ENCODE measurements at places on chromosomes 2 and 18.

DNA sequence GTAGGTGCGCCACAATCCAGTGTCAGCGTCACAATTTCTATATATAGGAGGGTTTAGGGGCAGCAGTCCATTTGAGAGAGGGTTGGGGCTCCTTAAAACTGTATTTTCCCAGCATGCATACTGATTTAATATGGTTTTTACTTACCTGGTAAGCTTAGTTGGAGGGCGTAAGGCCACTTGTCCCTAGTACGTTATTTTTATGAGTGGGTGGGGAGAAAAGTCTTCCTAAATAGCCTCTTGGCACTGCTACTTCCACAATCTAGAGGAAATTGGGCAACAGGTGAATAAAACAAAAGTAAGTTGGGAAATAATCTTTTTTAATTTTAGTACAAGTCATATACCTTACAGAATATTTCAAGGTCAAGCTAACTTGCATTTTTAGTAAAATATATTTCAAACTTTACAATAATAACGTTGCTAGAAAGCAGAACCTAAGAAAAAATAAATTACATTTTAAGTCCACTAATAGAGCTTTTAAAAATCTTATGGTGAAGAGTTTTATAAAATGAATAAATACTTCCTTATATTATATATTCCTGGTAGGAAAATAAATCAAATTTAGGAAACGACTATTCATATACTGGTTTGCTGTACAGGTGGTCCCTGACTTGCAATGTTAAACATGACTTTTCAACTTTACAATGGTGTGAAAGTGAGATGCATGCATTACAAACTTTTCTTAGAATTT lies 20.9 kb downstream of the DHRS9 start:
- DNase-seq = no peak

GRCh38 chr2:15053542-15053941 lies 421.0 kb downstream of the LRATD1 start:
- DNase-seq = no peak

- DNase-seq = no peak
Measured at GRCh38 chr2:161141033-161141432, 19.2 kb upstream of the TANK start.

DNA sequence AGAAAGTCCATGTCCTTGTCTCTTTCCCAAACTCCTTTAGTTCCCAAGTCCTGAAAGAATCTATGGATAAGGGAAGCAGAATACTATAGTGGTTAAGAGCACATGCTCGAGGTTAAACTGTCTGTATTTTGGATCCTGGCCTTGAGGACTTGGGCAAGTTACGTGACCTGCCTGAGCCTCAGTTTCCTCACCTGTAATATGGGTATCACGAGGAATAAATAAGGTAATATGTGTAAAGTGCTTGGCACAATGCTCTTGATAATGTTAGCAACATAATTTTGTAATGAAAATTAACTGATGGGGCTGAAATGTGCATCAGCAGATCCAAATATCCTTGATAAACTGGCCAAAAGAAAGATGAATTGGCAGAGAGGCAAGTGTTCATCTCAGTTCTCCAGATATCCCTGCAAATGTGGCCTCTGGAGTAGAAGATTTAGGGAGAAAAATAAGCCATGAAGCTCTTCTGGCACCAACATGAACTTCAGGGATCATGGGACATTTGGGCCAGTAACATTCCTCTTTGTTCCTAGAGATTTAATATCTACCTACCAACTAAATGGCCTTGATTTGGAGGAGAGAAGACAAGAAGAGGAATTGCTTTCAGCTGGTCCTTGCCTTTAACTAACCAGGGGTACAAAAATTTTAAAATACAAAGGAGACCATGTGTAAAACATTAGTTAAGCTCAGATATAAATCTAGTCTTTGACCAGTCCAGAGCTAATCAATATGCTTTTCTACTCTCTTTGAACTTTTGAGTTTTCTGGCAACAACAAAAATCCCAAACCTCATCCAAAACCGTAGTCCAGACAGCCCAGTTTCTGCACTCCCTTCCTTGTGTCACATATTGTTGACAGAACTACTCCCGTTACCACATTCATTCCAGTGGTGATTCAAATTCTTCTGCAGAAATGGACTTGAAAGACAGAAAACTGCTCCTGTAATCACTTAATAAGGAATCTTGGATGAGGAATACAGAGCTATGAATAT lies 52.7 kb upstream of the EML4 start:
- DNase-seq = no peak

GRCh38 chr2:231600619-231601355 lies 8.1 kb downstream of the TEX44 start:
- no peak for DNase-seq

- no peak for DNase-seq
Measured at GRCh38 chr2:176145085-176145969, 6.0 kb upstream of the HOXD4 start.

DNA sequence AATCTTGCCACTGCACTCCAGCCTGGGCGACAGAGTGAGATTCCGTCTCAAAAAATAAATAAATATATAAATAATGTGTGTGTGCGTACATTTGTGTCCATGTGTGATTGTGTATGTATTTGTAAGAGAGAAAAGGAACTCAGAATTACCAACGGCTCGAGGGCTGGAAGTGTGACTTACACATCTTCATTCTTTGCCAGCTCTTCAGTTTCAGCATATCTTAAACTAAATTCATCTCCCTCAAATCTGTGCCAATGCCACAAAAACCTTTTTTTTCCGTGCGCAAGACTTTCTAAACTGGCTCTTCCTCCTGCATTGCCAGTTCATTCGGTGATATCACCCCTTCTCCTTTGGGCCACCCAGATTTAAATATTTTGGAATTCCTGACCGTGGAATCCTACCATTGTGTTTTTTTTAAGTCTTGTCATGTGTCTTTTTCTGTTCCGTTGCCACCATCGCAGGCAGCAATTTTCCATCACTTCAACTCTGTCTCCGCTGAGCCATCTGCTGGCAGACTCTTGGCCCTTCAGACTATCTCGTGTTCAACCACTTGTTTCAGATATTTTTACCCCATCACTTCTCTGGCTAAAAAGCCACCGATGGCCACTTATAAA lies 77.0 kb upstream of the ZNF532 start:
- DNase-seq = no peak

DNA sequence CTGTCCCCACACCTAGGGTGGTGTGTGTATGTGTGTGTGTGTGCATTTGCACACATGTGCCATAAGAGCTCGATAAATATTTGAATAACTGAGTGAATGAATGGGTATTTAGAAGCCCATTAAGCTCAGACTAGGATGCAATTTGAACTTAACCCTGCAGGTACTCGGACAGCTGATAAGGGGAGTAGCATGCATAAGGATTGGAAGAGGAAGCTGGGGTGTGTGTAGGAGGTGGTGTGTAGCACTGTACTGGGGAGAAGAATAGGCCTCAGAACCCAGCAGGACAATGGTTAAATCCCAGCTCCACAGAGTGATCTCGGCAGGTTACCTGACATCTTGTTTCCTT lies 1.8 kb upstream of the KCNF1 start:
- DNase-seq = no peak

DNA sequence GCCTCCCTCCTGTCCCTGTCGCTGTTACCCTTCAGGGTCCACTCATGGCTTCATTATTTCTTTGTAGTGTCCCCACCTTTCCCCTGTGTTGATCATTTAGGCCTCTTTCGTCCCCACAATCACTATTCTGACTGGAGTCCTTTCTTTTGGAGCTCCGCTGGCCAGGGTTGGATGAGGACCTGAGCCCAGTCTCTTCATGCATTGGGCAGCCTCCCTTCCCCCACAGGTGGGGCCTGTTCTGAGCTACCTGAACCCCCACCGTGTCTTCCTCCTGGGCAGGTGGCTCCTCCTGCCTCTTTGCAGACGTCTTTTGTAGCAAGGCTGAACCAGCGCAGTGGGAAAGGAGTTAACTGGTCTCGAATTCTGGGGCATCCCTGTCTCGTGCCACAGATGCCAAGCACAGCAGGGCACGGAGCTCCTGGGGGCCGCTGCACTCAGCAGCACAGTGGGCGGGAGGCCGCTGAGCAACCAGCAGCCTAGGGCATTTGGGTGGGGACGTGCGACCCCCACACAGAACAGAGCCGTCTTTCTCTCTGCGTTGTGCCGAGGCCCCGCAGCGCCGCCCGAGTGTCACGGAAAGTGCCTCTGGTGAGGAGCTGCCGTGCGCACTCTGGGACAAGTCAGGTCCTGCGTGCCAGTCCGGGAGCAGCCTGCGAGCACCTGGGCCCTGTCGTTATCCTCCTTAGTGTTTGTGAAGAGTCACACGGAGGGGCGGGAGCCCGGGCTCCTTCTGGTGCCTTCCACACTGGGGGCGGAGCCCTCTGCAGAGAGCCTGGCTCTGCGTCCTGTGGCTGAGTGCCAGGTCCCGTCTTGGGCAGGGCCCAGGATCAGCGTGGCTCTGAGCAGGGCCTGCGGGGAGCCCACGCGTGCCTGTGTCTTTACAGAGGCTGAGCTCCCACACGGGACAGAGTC lies 130.1 kb downstream of the NFATC1 start:
- DNase-seq = no peak

GRCh38 chr2:43025709-43026295 lies 200.6 kb downstream of the ZFP36L2 start:
- no peak for DNase-seq

- no peak for DNase-seq
Measured at GRCh38 chr18:2990956-2991640, 21.8 kb downstream of the LPIN2 start.

DNA sequence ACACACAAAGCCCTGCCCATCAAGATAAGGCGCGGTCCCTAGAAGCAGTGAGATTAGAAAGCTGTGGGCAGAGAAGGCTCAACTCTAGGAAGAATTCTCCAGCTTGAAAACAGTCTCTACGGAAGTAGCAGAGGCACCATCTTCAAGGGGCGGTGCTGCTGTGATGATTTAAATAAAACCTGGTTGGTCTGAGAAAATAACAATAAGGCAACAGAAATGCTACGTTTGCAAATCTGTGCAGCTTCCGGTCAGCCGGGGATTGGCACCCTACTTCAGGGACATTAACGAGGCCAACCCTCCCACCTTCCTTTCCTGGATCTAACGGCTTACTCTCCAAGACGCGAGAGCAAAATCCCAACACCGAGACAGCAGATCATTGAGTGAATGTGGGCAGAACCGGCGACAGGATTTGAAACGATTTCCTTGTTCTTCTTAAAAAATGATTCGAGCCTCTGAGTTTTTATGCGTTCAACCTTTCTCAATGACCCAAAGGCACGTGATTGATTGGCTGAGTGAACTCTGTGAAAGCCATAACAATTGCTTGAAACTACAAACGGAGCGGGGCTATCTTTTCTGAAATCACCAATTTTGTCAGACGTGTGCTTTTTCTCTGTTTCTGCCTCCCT lies 93.7 kb upstream of the ZNF516 start:
- DNase-seq = no peak

DNA sequence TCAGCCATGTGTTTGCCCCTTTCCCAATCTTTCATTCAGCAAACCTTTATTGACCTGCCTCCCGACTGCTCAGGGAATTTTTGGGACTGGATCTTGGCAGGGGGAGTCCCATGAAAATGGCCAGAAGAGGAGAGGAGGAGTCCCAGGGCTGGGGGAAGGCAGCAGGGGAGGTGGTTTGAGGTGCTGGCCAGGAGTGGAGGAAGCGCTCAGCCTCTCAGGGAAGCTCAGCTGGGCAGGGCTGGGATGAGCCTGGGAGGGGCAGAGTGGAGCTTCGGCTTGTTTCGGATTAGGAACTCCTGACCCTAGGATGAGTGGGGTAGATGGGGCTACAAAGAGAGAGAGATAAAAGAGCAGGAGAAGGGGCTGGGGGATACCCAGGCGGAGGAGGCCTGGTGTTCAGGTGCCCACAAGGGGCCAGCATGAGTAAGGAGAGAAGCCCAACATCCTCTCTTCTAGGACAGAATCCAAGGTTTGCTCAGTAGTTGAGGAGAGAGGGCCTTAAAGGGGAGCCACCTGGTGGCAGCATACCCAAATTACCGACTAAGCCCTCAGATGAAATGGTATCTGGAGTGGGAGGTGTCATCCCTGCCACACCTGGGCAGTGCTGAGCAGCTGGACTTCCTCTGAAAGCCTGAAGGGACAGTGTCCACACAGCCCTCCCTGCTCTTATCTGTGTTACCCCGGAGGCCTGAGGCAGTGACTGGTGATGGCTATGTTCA lies 91.1 kb downstream of the INHBB start:
- DNase-seq = no peak

GRCh38 chr2:203591642-203592041 lies 56.5 kb upstream of the RAPH1 start:
- no peak for DNase-seq

GRCh38 chr2:145674705-145675104 lies 1154.8 kb upstream of the ZEB2 start:
- DNase-seq = no peak

DNA sequence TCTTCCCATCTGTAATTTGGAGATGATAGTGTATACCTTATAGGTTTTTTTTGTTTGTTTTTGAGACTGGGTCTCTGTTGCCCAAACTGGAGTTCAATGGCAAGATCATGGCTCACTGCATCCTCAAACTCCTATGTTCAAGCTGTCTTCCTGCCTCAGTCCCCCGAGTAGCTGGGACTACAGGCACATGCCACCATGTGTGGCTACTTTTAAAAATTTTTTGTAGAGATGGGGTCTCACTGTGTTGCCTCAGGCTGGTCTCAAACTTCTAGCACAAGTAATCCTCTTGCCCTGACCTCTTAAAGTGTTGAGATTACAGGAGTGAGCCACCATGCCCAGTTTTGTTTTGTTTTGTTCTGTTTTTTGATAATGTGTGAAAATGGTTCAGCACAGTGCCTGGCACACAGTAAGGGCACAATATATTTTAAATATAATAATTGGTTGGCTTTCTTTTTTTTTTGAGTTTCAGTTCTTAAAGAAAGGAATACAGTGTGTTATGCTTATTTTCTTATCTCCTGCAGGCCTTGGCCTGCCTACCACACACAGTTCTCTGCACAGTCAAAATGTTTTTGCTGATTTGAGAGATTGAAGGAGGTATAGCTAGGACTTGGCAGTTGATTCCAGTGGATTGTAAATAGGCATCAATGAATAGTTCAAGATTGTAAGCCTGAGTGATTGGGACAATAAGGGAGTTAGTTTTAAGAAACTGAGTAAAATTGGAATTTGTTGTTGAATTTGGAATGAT lies 6.1 kb downstream of the ACTR3 start:
- DNase-seq = no peak

GRCh38 chr2:152479282-152479681 lies 144.3 kb downstream of the FMNL2 start:
- DNase-seq = no peak

GRCh38 chr2:82793711-82794435 lies 1665.2 kb downstream of the SUCLG1 start:
- no peak for DNase-seq

DNA sequence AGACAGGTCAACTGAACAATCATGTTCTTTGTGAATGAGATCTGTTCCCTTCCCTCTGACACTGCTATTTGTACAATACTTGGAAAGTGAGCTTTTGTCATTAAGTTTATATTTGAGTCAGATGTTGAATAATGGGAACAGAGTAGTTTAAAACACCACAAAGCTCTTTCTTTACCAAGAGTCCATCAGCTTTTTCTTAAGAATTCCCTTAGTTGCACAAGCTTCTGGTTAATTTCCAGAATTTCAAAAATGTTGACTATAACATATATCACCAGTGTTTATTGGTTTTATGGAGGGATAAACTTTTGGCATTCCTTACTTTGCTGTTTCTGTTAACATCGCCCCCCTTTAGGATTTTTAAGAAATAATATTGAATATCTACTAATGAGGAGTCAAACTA lies 403.7 kb downstream of the CCDC85A start:
- DNase-seq = no peak
